Thoracic aorta (tissue), 2 donors: ENCODE measurements at places on chromosomes 7 and 10.

DNA sequence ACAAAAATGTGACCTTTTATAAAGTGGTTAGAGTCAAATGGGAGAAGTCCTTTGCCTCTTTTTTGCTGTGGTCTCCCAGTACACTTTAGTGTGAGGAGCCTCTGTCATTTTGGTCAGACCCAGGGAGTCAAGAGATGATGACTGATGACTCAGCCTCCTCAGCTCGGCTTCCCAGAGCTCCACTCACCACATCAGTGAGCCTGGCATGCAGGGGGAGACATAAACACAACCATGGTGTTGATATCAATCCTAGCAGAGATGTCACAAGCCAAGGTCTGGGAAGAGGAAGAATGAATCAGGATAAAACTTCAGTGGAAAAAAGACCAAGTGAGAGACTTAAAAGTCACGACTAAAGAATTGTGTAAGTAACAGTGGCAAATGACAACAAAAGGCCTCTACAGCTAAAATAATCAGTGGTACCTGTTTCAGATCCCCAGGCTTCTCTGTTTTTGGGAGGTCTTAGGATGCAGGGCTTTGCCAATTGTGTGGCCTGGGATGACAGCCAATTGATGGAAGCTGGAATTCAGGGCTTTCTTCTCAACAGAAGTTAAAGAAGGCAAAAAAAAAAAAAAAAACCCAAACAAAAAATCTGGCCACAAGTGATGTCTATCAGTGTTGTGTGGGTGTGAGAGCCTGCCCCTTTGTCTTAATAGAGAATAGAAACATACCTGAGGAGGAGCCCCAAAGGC lies 50.2 kb downstream of the TFAM start:
- peak; percentile 30 for DNase-seq

DNA sequence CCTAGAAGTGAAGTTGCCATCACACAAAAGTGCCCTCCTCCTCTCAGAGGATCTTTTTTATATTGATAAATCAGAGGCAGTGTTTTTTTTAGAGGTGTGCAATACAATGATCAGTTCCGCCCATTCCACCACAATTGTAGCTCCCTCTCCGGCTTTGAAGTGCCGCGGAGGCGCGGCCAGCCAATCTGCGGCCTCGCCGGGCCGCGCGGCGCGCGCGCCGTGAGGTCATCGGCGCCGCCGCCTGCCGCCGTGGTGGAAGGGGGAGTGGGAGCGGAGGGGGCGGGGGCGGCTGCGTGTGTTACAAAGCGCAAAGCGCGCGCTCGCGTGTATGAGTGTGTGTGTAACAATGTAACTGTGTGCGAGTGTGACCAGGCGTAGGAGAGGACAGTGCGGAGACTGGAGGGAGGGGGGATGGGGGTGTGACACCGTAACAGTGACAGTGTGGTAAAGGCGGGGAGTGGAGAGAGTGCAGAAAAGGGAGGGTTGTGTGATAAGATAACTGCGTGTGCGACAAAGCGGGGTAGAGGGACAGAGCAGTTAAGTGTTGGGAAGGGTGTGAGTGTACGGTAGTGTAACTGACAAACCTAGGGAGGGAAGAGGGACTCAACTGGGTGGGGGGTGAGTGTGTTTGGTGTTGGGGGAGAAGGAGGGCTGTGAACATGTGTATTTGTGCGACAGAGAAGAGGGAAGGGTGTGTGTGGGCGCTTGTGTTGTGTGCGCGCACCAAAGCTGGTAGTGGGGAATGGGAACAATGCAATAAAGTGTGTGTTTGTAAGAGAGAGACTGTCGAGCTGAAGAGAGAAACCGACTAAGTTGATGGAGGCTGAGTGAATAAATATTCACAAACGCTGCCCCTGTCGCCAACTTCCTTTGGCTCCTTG lies at the start of gene SP8:
TSS of gene SP8 (minus strand) at position 108 of the 881 bp plus-strand sequence. CDS start at position 20, 88 bp downstream.
- no peak for DNase-seq

GRCh38 chr7:157502701-157503111 lies 165.9 kb downstream of the DNAJB6 start:
- DNase-seq = no peak

- DNase-seq = no peak
Measured at GRCh38 chr10:43774234-43774769, 125.6 kb upstream of the ZNF32 start.

GRCh38 chr7:71385330-71385729 lies 253.4 kb downstream of the GALNT17 start:
- no peak for DNase-seq

DNA sequence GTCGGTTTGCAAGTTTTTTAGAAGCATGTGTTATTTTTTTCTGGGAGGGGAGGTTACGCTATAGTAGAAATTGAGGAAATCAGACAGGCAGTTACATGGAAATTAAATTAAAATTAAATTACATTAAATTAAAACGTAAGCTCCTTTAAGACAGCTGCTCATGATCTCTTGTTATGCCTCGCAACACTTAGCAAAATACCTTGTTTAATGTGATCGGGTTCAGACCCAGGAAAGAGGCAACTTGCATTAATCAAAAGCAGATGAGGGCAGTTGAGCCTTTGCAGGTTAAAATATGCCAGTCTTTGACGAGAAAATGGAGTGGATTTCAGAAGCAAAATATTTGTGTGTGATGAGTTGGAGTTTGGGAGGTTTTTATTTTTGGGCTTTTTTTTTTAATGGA lies 651.8 kb downstream of the INHBA start:
- no peak for DNase-seq

DNA sequence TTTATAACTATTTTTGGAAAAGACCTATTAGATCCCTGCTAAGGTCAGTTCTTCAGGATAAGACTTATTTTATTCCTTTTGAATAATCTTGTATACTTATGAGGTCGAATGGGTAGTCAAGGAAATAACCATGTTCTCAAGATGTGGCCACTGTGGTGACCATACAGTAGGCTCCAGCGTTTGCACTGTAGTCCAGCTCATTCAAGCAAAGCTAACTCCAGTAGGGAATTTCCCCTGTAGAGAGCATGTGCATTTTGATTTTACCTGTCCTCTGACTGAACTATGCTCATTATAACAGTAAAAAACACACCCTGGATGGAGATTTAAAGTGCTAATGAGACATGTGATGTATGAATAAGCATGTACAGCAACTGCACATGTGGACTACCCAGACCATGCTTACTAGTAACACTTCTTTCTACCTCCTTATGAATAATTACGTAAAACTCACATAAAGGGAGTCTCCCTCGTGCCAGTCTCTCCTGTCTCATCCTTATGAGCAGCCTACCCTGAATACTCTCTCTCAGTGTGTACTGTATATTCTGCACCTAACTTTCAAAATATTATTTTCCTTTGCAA lies 32.4 kb upstream of the SEMA3E start:
- DNase-seq = no peak

GRCh38 chr10:124601016-124601415 lies 139.4 kb downstream of the LHPP start:
- no peak for DNase-seq

DNA sequence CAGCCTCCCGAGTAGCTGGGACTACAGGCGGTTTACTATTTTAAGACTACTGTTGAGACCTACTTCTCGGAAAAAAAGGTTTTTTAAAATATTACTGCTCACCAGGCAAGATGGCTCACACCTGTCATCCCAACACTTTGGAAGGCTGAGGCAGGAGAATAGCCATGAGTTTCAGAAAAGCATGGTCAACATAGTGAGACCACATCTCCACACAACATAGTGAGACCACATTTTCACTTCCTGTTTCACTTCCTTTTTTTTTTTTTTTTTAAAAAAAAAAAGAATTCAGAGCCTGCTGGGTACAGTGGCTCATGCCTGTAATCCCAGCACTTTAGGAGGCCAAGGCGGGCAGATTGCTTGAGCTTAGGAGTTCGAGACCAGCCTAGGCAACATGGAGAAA lies 46.5 kb downstream of the SVOPL start:
- no peak for DNase-seq

- no peak for DNase-seq
Measured at GRCh38 chr7:156898938-156899337, 6.0 kb upstream of the LMBR1 start.

DNA sequence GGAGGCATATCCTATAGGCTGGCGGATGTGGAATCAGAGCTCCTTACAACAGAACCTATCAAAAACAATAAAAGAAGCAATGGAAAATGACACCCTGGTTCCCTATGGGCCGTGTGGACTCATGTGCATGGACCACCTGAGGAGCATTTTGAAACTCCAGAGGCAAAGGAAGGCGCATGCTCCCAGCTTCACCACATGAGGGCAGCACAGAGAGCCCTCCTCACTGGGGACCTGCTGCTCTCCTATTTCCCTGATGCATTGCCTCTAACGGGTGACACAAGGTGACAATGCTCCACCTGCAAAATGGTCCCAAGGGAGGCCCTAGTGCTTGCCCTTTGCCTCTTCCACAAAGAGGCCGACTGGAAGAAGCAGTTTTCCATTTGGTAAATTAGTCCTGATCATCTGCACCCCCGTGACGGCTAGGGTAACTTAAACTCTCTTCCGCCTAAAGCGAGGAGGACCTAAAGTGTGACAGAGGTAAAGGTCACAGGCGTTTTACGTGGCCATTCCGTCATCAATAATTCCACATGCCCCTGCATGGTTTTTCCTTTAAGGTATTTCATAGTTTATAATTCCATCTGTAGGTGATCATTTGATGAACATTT lies 67.7 kb downstream of the GPAM start:
- DNase-seq = no peak

GRCh38 chr10:48273741-48274140 lies 755 bp downstream of the FRMPD2 start:
- DNase-seq = no peak

GRCh38 chr10:124336186-124336585 lies 82.5 kb downstream of the OAT start:
- no peak for DNase-seq

GRCh38 chr7:50751146-50751545 lies 31.6 kb downstream of the GRB10 start:
- no peak for DNase-seq

GRCh38 chr10:80153460-80153859 lies 20.9 kb downstream of the PLAC9 start:
- DNase-seq = no peak

DNA sequence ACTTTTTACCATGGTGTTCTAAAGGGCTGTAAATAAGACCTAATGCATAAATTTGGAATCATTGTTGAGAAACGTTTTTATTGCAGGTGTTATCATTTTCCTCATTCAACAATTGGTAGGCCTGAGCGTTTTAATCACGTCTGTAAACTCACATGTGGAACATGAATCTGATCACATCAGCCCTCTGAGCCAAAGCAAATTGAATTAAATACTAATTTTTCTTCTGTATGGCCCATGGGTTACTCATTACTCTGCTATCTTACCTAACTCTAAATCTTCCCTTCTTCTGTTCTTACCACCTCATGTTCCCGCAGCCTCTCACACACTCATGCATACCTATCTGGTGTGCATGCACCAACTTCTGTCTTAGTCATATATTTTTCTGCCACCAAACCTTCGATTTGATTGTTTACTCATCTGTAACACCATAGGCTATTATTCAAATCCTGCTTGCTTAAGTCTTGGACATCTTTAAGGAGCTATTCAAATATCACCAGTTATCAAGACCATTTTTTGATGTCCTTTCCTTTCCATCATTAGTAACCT lies 82.3 kb downstream of the NXPH1 start:
- no peak for DNase-seq

DNA sequence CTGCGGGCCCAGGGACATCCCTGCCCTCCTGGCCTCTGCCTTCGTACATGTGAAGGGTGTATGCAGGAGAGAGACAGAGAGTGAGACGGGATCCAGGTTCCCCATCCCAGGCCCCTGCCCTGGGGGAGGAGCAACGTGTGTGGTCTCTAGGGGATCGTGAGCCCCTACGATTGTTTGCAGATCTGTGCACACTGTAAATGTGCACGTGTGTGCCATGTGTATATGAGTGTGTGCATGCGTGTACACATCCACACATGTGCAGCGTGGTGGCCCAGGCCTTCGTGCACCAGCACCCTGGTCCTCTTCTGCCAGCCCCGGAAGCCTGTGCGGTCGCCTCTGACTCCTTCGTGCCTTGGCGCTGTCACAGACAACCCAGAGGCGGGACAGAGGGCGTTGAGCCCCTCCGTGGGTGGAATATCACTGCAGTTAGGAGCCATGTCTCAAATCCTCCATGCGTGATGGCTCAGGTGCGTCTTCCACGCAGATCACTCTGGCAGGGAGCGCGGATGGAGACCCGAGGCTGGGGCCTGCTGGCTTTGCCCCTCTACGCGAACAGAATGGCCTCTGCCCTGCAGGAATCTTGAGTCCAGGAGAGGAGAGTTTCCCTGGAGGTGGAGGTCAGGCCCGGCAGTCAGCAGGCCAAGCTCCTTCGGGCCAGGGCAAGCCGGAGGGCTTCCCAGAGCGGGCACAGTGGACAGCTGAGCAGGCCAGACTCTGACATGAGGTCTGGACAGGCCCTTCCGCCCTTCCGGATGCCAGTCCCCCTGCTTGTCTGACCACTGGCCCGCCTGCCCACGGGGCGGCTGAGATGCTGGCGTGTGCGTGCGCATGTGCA lies 97.5 kb downstream of the UNCX start:
- DNase-seq = no peak

GRCh38 chr7:98836811-98837629 lies 32.8 kb downstream of the TMEM130 start:
- DNase-seq = no peak

- DNase-seq = no peak
Measured at GRCh38 chr10:94027197-94027596, 33.5 kb downstream of the PLCE1 start.

GRCh38 chr7:56081626-56082340 lies 11.0 kb downstream of the PHKG1 start:
- no peak for DNase-seq

GRCh38 chr7:44433255-44434022 lies 57.0 kb downstream of the NUDCD3 start:
- no peak for DNase-seq

- DNase-seq = no peak
Measured at GRCh38 chr7:1639071-1639470, 31.0 kb upstream of the ELFN1 start.

GRCh38 chr7:34991938-34992840 lies 45.1 kb downstream of the DPY19L1 start:
- DNase-seq = no peak

DNA sequence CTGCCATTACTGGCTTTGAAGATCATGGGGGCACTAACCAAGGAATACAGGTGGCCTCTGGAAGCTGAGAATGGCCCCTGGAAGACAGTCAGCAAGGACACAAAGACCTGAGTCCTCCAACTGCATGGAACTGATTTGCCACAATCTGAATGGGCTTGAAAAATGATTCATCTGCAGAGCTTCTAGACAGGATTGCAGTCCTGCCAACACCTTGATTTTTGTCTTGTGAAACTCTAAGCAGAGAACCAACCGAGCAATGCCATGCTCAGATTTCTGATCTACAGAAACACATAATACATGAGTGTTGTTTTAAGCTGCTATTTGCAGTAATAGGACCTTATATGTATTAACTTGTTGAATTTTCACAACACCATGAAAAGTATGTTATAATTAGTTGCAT lies 66.1 kb upstream of the SLC13A1 start:
- DNase-seq = no peak

GRCh38 chr10:29174389-29174788 lies 114.5 kb upstream of the LYZL1 start:
- no peak for DNase-seq

DNA sequence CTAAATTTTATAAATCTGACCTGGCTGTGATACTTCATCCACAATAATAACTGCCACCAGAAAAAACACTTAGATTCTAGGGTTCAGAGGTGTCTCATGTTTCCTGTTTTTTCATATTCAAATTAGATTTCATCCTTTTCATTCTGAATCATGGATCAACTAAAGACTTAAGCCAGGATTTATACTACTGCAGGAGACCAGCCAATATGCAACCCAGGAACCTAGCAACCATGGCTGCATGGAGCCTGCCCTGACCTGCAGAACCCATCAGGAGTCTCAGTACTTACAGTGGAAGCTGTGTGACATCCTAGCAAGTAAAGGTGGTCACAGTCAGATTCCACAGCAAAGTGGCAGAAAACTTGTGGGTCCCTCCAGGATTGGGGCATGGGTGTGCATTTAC lies 40.5 kb upstream of the RNF148 start:
- no peak for DNase-seq
